Muscle of leg (tissue), 16 donors: ENCODE measurements at places on chromosomes 4 and X. TPM values are rescaled to one million over a fixed set of nuclear protein-coding genes. Genes with fewer than 3 reads are reported as not detected.

DNA sequence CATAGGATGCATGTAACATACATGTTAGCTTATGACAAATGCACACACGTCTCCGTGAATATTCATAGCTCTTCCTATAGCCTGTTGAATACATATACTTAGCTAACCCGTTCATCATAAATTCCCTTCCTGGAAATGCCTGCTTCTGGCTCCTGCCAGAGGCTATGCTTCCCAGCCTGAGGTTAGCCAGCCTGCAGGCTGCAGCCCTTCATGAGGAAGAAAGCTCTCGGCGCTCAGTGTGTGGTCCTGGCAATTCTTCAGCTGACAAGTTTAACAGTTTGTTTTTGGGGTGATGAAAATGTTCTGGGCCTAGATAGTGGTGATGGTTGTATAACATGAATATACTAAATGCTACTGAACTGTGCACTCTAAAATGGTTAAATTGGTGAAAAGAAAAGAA, 48.8 kb upstream of the MAN2B2 start:
- no peak for DNase-seq

DNA sequence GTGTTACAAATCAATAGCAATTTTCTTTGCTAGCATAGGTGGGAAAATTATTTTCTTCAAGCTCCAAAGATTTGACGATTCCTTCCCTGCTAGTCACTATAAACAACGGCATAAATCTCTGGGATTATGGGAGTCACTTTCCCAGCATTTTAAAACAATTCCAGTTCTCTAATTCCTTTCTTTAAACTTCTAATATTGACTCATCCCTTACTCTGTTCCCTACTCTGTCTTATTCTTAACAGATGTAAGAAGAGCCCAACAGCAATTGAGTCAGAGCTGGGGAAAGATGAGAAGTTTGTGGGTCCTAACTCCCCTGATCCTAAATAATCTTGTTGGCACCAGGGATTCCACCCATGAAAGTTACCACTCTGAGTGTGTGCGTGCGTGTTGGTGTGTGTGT, 47.4 kb upstream of the IL21 start:
- no peak for DNase-seq

DNA sequence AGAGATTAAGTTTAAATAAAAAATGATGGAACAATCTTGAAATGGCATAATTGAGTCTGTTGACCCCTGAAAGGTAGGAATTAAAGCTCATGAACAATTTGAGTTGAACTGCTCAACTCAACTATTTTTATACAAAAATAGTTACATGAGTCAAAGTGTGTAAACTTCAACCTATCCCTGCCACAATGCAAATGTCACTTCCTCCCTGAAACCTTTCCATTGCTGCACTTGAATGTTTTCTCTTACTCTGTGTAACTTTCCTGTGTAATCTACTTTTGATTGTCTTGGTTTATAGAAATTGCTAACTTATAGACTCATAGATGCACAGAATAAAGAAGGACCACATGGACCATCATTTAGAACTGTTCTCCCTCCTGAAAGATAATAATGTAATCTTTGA, 218.5 kb downstream of the GBA3 start:
- no peak for DNase-seq

DNA sequence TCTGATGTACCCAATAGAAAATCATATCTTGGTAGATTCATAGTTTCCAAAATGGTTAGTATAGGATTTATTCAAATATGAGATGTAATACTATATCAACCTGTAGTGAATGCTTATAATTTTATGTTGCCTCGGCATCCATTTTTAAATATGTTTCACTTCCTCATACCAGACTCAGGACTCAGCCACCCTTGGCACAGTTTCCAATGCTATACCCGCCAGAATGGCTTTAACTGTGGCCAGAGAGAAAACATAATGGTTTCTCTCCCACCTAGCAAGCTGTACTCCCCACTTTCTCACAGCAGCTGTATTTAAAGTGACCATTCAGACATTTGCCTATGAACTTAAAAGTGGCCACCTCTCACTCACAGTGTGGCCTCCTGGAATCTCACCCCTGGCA, 466.6 kb upstream of the PABPC4L start:
- DNase-seq, result no peak

GRCh38 chrX:104183685-104184084, 17.4 kb downstream of the FAM199X start:
- no peak for DNase-seq

GRCh38 chr4:103498161-103499070, 221.4 kb downstream of the TACR3 start:
- DNase-seq, result peak; percentile 82

- no peak for DNase-seq
Measured at GRCh38 chr4:141463678-141464077, 172.7 kb upstream of the IL15 start.

DNA sequence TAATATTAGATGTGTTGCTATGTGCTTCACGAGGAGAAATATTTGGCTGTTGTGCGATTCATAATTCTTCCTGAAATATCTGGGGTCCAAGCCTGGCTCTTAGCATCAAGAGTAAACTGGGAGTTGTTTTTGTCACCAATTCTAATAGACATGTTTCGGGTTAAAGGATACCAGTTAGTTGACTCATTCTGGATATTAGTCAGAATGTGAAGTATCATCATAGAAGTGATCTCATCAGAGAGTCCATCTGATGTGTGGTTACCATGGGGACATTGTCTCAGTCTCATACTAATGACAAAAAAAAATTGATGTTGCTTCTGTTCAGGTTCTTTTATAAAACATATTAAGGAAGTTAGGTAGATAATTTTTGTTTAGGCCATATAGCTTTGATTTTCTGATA, 57.2 kb upstream of the MTMR1 start:
- peak; percentile 36 for DNase-seq

DNA sequence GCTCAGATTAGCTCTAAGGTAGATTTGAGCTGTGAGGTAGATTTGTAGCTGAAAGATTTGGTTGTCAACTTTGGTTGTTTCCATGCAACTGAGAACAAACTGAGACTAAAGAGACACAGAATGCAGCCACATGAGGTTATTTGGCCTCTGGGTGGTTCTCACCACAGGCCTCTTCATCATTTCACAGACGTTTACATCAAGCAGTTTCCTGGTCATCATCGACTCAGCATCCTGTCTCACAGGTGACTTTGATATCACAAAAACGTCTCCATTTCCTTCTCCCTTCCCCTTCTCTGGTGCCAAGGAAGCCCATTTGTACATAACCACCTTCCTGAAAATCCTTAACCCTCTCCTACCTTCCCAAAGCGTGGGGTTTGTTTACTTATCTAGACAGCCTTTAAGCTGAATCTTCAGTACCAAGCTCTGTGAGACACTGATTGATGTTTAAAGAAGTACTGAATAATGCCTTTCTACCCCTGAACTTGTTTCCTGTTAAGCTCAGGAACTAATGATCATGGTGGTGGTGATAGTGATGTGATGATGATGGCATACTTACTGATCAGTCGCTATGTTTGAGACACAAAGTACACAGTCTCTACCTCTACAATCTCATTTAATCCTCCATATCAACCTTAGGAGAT, 81.9 kb downstream of the FAM114A1 start:
- no peak for DNase-seq

- peak; percentile 70 for DNase-seq
Measured at GRCh38 chr4:105944540-105944939, 49.3 kb downstream of the NPNT start.

DNA sequence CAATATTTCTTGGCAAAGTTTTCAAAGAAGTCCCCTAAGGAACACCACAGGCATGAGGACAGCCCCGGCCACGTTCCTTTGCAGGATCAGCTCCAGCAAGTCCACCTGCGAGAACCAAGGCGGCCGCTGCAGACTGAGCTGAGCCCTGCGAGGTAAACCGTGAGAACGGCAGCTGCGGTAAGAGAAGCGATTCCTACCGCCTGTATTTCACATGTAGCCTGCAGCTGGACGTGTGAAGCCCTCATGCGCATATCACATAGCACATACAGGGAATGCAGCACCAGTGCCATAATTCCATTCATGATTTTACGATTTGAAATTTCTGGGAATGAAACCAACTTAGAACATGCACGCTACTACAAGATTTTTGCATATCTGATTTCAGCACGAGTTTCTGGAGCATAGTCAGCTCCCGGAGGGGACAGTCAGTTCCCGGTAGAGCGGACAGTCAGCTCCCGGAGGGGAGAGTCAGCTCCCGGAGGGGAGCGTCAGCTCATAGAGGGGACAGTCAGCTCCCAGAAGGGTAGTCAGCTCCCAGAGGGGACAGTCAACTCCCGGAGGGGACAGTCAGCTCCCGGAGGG, 41.7 kb downstream of the FGFRL1 start:
- peak; percentile 92 for DNase-seq

GRCh38 chrX:75181721-75182120, 25.6 kb upstream of the ABCB7 start:
- DNase-seq, result no peak

- DNase-seq, result no peak
Measured at GRCh38 chr4:10535912-10536311, 78.7 kb upstream of the ZNF518B start.

ERAS gene
- total RNA-seq, result not detected

S100G gene
- total RNA-seq, result not detected

NEUROG2 gene
- not detected for total RNA-seq

GSX2 gene
- 0.04 TPM for total RNA-seq

SLITRK4 gene
- total RNA-seq, result 4.7 TPM

ALAS2 gene
- 29.3 TPM for total RNA-seq

FOXO4 gene
- 18.8 TPM for total RNA-seq

YY2 gene
- 0.93 TPM for total RNA-seq

HGFAC gene
- total RNA-seq, result 0.80 TPM

GASK1B gene
- 39.7 TPM for total RNA-seq
